SK-MEL-5 (cell line): ENCODE measurements at places on chromosomes 3 and 15. TPM values are rescaled to one million over a fixed set of nuclear protein-coding genes. Genes with fewer than 3 reads are reported as not detected.

Gene ACP3
- 0.26 TPM in 1 of 2 replicates, not detected in the other for total RNA-seq

Gene PPP1R14D
- not detected in 2 replicates for total RNA-seq

Gene COL6A5
- not detected in 2 replicates for total RNA-seq

Gene MOBP
- not detected in 2 replicates for total RNA-seq

Gene RYR3
- 0.08 and 0.16 TPM in 2 replicates for total RNA-seq

Gene SAMMSON
- total RNA-seq: 26.3 and 26.5 TPM in 2 replicates

Gene PCOLCE2
- total RNA-seq: 57.2 and 60.6 TPM in 2 replicates

Gene TSPAN3
- 460 and 489 TPM in 2 replicates for total RNA-seq

Gene CLDN16
- total RNA-seq: not detected in 2 replicates

Gene ITIH4
- 0.21 TPM in 1 of 2 replicates, not detected in the other for total RNA-seq

Gene CAMK1
- total RNA-seq: 0.19 and 0.32 TPM in 2 replicates
